Stimulated activated CD8-positive, alpha-beta memory T cell treated with anti-CD3 and anti-CD28 coated beads, Interleukin-15, amount 100 ng/mL, for 48 hours (primary cell): ENCODE measurements at places on chromosomes 13 and 19.
A peak's percentile ranks its signal among the peaks of the same experiment; 100 is the strongest.

DNA sequence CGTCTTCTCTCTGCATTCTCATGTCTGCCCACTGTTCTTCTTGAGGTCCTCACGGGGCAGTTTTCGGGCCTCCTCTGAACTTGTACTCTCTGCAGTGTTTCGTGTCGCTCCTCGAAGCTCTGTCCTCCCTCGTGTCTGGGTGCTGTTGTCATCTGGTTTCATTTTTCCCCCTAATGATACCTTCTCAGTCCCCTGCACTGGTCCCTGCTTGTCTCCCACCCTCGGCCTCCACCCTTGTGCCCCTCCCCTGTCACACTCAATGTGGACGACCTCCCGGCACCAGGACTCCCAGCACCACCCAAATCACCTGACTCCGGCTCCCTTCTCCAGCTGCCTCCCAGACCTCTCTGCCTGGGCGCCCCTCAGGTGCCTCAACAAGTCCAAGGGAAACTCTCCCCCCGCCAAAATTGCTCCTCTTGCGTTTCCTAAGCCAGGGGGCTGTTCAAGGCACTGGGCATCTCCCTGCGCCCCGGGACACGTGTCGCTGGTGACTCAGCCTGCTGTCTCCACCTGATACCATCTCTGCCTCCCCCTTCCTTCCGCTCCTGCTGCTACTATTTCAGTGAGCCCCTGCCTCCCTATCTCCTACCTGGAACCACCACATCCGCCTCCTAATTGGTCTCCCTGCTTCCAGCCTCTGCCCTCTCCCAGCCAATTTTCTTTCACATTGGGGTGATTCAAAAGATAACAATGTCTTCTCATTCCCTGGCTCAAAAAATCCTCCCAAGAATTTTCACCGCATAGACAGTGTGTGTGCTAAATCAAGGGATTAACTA, 49.5 kb downstream of the RFX2 start:
- no peak for DNase-seq

- DNase-seq = no peak
These were observed 8.0 kb downstream of the TFDP1 start for GRCh38 chr13:113592571-113592970.

DNA sequence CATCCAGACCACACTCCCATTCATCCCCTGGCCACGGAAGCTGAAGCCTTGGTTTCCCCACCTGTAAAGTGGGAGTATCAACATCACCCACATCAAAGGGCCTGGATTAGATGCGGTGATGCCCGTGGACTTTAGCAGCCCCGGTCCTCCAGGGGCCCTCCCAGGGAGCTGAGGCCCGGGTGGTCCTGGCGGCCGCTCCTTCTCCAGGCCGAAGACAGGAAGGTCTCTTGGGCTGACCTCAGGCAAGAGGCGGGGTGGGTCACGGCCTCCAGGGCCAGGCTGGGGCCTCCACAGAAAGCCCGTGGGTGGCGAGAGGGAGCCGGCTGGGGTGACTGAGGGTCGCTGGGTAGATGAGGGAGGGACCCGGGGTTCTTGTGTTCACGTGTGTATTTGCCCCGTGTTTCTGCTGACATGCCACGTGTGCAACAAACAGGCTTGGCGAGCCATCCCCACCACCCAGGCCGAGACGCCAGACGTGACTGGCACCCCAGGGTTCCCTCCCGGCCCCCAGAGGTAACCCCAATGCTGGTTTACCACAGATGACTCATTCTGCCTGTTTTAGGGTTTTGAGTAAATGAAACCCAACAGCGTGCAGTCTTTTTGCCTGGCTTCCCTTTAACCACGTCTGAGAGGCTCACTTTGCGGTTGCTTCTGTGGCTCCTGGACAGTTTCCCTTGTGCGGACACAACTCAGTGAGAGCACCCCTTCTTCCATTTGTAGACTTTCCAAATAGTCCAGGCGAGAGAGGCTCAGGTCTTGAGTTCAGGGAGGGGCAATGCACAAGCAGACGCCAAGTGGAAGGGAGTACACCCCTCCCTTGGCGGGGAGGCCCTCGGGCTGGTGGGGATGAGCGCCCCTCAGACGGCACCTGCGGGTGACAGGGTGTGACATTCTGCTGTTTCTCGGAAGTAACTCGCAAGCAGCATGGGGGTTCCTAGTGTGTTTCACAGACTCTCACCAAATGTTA, 42.9 kb downstream of the C13orf46 start:
- peak; percentile 72 for DNase-seq

- DNase-seq = no peak
These were observed 25.7 kb upstream of the FREM2 start for GRCh38 chr13:38661010-38661675.

- no peak for DNase-seq
These were observed 1314.9 kb downstream of the PCDH9 start for GRCh38 chr13:65915195-65915594.

DNA sequence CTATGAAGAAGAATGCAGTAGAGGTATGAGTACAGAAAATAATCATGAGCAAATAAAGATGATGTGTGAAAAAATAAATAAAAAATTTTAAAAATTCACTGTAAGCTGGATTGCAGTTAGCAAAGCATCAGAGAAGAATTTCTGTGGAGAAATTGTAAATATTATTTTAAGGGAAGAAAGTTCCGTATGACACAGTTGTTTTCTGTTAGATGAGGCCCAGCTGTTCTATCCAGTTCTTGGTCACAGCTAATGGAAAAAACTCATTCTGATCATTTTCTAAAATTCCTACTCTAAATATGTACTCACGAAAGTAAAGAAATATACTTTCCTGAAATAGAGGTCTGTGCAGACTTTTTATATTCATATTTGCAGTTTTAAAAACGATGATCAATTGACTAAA, 578.8 kb downstream of the DCT start:
- no peak for DNase-seq

- no peak for DNase-seq
These were observed 193.3 kb downstream of the SLC7A1 start for GRCh38 chr13:29402166-29402636.

- DNase-seq = no peak
These were observed 389.2 kb downstream of the EFNB2 start for GRCh38 chr13:106145997-106146864.

DNA sequence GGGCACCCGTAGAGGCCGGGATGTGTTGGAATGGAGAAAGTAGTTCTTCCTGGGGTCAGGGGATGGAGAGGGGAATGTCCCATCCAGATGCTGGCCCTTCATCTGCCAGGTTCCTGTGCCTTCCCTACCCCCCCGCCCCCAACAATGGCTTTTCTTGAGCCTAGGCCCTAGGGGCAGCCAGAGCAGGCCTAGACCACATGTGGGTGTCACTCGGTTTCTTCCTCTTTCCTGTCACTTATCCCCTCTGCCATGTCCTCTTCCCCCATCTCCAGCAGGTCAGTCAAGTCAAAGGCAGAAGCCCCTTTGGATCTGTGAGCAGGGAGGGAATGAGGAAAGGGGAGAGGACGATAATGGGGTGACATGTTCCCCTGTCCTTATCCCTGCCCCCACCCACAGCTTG, 36.4 kb downstream of the LYL1 start:
- no peak for DNase-seq
